ENCODE measurements at places on chromosomes 4 and X.

DNA sequence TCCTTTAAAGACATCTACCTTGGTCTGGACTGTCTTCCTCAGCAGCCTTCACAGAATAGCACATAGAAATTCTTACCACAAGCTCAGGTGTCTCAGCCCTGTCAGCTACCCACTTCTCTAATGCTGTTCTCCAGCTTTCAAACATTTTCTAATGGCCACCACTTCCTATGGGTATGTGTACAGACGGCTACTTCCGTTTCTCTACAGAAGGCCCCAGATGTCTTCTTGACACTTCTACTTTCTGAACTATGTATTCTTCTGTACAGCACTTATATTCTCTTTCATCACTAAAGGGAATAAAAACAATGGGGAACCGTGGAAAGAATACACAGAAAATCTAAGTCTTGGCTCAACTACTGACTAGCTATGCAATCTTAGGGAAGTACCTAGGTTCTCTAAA, 13.3 kb downstream of the OPHN1 start:
- no peak for DNase-seq

DNA sequence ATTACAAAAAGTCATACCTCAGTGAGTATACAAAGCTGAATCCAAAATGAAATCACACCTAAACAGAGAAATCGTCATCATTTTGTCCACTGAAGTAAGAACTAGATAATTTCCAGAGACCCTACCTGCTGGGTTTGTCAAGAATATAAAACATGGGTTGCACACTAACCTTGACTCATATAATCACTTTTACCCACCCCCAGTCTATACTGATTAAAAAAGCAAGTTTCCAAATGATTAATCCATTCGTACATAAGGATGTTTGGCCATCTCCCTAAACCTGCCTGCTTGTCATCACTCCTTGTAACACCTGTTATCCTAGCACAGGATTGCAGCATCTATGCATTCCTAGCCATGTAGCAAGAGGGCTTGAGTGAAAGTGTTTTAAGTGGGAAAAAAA, 4.7 kb downstream of the RAP2C start:
- no peak for DNase-seq

DNA sequence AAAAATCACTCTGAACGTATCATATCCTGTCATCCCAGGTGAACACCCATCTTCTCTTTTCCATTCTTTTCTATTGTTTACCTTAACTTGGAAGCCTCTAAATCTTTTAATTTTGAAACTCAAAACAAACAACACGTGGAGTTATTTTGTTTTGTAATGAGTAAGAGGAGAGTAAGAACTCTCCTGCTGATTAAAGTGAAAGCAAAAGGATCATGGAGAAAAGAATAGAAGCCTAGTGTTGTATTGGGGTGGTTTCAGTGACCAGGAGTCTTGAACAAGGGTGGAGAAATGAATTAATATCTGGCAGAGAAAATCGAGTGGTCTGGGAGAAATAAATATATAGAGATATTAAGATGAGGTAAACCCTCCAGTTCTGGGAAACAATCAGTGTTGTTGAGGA, 237.4 kb upstream of the UGT8 start:
- DNase-seq = no peak

GRCh38 chr4:147477439-147477838, 3.5 kb upstream of the EDNRA start:
- no peak for DNase-seq

GRCh38 chrX:103423955-103424638, 47.8 kb downstream of the BEX3 start:
- DNase-seq = no peak

- no peak for DNase-seq
Measured at GRCh38 chr4:40559585-40560465, 69.8 kb downstream of the RBM47 start.

DNA sequence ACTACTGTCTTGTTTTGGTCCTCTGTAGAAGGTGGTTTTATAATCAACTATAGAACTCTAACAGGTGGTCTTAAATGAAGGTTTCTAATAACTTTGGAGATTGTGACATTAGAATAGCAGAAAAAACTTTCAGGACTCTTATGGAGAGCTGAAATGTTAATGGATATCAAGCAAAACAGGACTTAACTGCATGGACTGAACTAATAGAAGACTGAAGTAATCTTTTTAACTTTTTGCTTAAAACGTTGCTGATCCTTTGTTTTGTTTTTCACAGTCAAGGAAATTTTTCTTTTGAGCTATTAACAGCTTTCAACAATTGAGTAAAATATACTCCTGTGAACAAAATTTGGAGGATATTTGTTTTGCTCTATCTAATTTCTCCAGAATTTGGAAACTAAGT, 17.2 kb downstream of the NXT2 start:
- DNase-seq = no peak

DNA sequence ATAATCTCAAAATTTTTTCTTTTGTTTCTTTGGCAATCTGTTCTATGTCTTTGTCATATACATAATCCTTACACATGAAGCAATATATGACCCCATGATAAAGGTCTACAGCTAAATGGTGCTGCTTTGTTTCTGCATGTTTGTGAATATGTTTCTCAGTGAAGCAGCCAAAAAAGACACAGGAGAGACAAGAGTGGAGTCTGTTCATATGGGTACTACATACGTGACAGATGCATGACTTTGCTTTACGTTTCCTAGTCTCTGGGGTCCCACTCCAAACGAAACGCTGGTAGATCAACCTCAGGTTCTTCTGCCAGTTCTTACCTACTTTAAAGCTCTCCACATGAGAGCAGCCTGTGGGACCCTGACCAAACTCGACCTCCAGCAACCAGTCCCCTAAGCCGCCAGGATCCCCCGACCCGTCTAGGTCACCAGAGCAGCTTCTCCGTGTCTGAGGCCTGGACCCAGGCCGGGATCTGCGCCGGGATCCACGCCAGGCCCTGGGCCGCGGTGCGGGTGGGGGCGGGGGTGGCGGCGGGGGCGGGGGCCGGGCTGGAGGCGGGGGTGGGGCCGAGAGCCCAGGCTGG, 1.5 kb downstream of the USP51 start:
- DNase-seq = no peak

GRCh38 chrX:101691835-101692234, 32.2 kb upstream of the ARMCX2 start:
- no peak for DNase-seq

GRCh38 chr4:177155454-177155853, 154.2 kb upstream of the NEIL3 start:
- no peak for DNase-seq

- no peak for DNase-seq
Measured at GRCh38 chrX:140163371-140164159, 198.2 kb upstream of the CXorf66 start.

- DNase-seq = no peak
Measured at GRCh38 chrX:116267511-116268040, 97.0 kb downstream of the AGTR2 start.

DNA sequence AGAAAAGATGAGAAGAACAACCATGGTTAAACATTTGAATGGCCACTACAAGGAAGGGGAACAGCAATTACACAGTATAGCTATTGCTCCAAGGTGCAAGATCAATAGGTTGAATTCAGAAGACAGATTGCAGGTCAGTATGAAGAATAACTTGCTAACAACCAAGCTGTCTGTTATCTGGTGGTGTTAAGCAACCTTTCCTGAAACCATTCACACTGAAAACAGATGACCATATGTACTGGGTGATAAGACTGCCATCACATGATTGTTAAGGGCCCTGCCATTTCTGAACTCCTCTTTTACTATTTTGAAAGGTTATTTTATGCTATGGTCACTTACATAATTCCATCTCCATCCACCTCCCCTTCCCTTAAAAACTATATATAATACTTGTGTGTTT, 6.8 kb downstream of the GABRA3 start:
- no peak for DNase-seq

DNA sequence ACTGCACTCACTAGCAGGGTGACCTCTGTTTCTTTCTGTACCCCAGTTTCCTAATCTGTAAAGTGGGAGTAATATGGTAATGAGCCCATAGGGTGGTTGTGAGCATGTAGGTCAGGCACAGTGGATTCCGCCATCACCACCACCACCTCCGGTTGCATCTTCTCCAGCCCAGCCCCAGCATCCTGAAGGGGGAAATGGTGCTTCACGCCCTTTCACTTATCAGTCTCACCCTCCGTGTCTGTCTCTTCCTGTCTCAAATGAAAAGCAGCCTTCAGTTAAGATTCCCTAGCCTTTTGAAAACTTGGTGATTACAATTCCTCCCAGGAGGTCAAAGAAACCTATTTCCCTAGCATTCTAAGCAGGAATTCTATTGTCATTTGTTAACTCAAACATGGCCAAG, 16.9 kb upstream of the XPNPEP2 start:
- peak; percentile 36 for DNase-seq

DNA sequence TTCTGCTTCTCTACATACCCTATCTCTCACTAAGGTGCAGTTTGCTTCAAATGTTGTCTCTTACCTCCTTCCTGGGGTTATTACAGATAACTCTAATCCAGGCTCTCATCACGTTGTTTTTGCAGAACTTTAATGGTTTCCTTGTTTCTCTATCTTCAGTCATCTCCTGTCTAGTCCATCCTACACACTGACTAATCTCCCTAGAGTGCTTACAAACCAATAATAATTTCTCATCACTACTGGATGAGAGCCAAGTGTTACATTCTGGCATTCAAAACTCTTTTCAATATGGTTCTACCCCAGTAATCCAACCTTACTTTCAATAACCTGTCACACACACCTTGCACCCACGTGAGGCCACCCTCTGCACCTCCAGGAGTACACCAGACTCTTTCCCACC, 86.1 kb downstream of the SYNPO2 start:
- no peak for DNase-seq

DNA sequence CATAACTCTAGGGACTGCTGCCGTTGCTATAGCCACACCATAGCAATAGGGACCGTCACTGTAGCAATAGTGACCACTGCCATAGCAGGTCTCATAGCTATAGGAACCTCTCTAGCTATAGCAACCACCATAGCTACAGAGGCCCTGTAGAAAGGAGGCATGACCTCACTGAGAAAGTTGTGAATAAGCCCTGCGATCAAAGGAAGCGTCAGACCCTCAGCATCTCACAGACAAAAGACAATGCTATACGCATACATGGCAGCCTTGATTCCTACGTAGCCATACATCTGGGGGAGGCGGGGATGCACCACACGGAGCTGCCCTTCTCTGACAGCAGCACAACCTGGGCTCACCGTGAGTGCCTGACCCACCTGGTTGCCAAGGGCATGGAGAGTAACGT, 88.5 kb downstream of the MTMR1 start:
- no peak for DNase-seq

DNA sequence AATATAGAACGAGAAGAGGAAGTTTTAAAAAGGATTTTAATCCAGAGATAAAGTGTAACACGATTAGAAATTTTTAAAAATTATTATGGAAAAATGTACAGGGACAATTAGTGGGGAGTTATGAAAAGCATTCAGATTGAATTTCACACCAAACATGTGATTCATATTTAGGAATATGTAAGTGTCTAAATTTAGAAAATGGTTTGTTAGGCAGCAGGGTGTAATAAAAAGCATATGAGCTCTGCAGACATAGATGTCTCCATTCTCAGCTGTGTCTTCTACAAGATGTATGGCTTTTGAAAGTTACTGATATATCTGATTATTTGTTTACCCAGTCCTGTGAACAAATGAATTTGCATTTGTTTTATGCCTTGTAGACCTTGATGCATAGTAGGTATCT, 638.9 kb upstream of the AGA start:
- no peak for DNase-seq

- no peak for DNase-seq
Measured at GRCh38 chrX:136493011-136493410, 4.4 kb upstream of the HTATSF1 start.

- no peak for DNase-seq
Measured at GRCh38 chr4:128528793-128529553, 241.4 kb upstream of the PGRMC2 start.

GRCh38 chrX:15737190-15737958, 696 bp upstream of the CA5B start:
- DNase-seq = no peak

DNA sequence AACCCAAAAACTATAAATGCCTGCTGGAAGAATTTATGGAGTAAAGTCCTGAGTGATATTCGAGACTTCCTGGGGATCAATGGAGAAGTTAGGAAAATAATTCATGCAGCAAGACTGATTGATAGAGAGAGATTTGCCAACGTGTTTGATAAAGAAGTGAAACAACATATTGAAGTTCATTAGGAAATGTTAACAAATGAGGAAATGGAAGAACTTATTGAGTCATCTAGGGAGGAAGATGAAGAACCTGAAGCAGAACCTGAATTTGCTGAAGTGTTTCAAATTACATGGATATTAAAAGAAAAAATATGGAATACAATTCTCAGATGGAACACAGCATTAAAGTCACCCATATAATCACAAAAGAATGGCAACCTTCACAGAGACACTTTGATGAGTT, 39.0 kb downstream of the DDX60 start:
- no peak for DNase-seq

- peak; percentile 60 for DNase-seq
Measured at GRCh38 chr4:152014280-152014679, 253.5 kb upstream of the GATB start.

GRCh38 chrX:27823812-27824211, 16.0 kb downstream of the MAGEB10 start:
- DNase-seq = no peak

DNA sequence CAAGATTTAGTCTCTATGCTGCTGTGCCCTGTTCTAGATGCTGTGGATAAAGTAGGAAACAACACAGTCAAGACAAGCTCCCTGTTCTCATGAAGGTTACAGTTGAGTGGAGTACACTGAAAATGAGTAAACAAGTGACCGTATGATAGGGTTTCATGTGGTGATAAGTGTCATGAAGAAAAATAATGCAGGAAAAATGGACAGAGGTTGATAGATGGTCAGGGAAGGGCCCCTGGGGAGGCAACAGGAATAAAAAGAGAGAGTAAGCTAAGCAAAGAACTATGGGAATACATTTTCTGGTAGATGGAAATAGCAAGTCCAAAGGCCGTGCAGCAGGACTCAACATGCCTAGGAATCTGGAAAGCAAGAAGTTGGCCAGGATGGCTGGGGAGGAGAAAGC, 394.0 kb downstream of the DTHD1 start:
- no peak for DNase-seq

All from CD4-positive, alpha-beta T cell treated with Interleukin-6 for 4 hours (primary cell).